ENCODE measurements at places on chromosomes 2 and 18.

GRCh38 chr2:30656079-30656478 is 151.2 kb downstream of the CAPN13 start:
- no peak for DNase-seq

DNA sequence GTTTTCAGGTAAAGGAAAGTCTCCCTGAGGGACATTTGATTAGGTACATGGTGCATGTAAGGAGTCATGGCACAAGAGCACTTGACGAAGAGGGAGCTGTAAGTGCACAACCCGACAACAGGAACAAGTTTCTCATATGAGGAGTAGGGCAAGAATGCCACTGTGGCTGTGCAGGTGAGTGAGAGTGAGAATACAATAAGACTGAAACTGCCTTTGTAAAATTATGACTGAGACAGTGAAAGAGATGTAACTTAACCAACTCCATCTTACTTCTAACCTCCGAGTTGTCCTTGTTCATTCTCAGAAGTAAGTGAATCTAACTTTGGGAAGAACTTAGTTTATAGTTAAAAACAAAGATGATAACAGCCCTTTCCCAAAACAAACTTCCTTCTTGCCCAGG is 1025.8 kb upstream of the CNTNAP5 start:
- DNase-seq = no peak

- DNase-seq = no peak
Observed at GRCh38 chr2:109220860-109221259, 91.9 kb downstream of the SH3RF3 start.

DNA sequence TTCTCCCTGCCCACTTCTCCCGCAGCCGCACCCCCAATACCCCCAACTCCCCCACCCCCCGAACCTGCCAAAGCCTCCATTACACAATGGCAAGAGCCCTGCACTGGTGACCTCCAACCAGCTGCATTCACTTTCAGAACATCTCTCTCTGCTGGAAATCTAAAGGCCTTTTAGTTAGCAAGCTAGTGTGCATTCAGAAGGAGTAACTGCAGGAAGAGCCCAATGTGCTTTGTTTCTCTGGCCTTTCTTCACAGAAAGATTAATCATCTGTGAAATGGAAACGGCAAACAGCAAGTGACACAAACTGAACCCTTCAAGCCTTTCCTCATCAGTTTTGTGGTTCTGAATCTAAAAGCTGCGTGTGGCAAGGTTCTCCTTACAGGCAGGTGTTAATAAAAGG is 124.2 kb downstream of the OLA1 start:
- DNase-seq = no peak

- DNase-seq = no peak
Observed at GRCh38 chr2:172350839-172351479, 76.4 kb upstream of the ITGA6 start.

GRCh38 chr2:76415821-76416220 is 705.1 kb upstream of the GCFC2 start:
- DNase-seq = no peak

DNA sequence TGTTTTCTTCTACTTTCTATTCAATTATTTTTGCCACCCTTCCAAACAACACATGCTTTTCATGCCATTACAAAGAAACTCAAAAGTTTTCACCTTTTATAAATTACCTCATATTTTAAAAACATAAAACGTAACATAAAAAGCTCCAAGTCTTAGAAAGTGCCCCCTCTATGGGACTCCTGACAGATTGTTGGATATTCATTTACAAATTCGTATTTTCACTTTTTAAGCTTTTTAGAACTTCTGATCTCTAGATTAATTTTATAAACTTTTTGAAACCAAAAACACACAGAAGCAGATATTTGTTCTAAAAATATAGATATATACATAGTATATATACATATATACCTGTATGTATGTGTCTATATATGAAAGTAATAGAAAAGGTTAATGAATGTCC is 1.5 kb downstream of the COL5A2 start:
- no peak for DNase-seq

DNA sequence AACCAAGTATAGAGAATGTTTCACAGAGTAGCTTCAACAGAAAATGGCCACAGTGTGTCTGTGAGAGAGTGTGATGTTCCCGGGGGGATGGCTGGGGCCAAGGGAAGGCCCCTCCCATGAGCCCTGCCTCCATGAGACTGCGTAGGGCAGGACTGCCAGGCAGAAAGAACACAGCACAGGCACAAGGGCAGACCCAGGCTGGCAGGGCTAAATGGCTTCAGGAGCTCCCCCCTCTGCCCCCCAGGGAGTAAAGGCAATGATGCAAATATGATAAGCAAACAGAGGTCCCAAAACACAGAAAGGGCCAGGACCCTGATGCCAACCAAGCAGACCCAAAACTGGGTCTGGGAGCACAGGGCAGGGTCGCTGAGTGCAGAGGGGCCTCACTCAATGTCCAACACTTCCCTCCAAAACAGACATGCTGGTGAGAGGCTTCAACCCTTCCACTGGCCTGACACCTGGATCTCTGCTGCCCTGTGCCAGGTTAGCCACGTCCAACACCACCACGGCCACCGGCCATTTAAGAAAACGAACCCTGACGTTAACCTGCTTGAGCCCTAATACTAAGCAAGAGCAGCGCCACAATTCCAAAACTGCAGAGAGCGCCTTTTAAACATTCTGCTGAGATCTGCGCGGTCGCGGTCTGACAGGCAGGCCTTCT is 90.3 kb downstream of the HDAC4 start:
- no peak for DNase-seq

GRCh38 chr2:43129676-43130547 is 96.5 kb downstream of the ZFP36L2 start:
- peak; percentile 51 for DNase-seq

DNA sequence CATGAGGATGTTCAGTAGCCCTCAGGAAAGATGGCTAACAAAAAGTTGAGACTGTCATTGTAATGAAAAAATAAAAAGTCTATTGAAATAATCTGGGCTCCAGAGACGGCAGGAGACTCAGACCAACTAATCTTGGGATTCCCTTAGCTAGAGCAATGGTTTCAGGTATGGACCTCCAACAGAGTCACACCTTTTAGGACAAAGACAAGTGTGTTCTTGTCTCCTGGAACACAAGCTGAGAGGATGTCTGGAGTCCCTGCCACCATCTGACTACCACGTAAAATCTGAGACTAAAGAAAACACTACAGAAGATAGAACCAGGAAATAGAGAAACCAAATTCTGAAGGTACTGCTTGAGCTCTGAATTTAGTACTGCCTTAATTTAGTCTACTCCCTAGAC is 103.3 kb upstream of the RBBP8 start:
- no peak for DNase-seq

DNA sequence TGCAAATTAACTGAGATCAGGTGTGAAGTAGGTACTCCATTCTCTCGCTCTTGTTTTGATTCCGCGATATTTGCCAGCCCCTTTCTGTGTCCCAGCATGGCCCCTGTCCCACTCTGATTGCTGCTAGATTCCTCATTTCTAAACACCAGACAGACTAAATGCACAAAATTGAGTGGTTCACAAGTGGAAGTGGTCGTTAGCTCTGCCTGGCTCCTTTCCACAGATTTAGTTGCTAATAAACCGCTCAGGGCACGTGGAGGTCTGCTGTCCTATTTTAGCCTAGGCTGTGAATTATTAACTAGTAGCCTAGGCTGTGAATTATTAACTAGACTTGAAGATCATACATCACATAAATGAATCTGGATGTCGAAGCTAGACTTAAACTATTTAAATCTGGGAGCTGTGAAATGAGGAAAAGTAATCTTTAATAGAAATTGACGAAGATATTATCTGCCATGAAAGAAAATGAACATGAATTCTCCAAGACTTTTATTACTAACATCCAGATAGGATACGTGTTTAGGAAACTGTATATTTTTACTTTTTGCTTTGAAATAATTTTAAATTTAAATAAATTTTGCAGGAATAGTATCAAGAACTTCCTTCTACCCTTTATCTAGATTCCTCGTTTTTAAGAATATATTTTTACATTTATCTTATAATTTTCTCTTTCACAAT is 3.7 kb downstream of the IL1RL2 start:
- no peak for DNase-seq

GRCh38 chr2:217654168-217654567 is 348.6 kb downstream of the TNS1 start:
- no peak for DNase-seq

DNA sequence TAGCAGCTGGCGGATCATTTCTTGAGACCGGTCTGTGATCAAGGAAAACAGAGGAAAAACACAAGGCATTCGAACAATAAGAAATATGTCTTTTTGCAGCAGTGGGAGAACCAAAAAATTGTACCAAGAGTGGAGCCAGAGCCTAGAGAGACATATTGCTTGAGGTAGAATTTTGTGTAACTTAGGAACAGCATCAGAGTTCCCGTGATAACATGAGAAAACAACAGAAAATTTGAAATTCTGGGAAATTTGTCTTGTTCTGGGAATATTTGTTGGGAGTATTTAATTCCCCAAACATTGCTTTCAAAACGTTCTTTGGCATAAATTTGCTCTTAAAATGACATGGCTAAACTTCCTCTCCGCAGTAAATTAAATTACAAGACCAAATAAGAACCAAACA is 267.5 kb downstream of the GPD2 start:
- DNase-seq = no peak

DNA sequence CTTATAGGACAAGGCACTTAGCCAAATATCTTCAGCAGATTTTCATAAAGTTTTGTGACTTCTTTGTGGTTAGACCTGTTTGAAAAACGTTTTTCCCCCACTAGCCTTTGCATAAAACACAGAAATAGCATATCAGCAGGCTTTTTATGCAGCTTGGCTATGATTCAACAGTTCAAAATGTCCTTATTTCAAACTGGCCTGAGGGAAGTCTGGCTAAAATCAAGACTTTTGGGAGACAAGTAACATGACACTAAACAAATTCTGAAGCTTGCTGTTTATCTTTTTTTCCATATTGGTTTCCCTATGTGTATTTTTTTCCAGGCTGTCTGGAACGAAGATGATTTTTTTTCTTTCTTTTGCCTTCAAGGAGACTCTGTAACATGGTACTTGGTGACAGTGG is 95.1 kb upstream of the L3MBTL4 start:
- no peak for DNase-seq

DNA sequence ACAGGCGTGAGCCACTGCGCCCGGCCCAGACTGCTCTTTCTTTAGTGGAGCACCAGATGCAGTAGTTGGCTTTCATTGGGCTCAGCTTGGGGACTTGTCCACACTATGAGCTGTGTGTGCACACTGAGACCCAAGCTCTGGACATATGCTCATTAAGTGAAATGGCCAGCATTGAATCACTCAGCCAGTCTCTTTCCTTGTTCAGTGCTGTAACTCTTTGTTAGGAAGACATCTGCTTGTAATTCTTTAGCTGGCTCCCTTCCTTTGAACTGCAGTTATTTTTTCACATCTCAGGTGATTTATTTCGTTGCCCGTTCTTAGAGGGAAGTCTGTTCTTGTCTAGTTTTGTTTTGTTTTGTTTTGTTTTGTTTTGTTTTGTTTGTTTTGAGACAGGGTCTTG is 70.5 kb downstream of the CAB39 start:
- no peak for DNase-seq

- DNase-seq = no peak
Observed at GRCh38 chr18:7456376-7456775, 110.7 kb upstream of the PTPRM start.

GRCh38 chr2:62410926-62411456 is 95.0 kb downstream of the TMEM17 start:
- DNase-seq = no peak

- DNase-seq = no peak
Observed at GRCh38 chr2:158214431-158214830, 112.8 kb downstream of the UPP2 start.

GRCh38 chr2:69166812-69167468 is 154.0 kb downstream of the ANTXR1 start:
- DNase-seq = no peak

GRCh38 chr18:10927286-10927992 is 221.9 kb downstream of the PIEZO2 start:
- no peak for DNase-seq

DNA sequence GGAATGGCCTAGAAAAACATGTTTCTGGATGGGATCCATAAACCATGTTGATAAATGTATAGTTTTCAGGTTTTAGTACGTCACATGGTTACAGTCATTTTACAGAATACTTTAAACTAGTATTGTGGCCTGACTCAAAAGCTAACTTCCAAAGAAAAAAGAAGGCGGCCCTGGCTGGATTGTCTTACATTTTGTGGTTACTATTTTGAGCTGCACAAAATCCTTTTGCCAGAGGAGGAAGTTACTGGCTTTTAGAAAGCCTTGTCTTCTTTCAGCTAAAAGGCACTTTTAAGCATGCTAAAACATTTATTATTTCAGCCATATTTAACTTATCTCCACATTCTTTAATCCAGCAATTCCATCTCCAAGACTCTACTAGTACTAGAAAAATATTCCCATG is 227.9 kb downstream of the CDH2 start:
- no peak for DNase-seq

GRCh38 chr18:70072678-70073077 is 125.0 kb upstream of the CD226 start:
- DNase-seq = no peak

GRCh38 chr2:188292348-188293239 is 920 bp downstream of the GULP1 start:
- DNase-seq = no peak

DNA sequence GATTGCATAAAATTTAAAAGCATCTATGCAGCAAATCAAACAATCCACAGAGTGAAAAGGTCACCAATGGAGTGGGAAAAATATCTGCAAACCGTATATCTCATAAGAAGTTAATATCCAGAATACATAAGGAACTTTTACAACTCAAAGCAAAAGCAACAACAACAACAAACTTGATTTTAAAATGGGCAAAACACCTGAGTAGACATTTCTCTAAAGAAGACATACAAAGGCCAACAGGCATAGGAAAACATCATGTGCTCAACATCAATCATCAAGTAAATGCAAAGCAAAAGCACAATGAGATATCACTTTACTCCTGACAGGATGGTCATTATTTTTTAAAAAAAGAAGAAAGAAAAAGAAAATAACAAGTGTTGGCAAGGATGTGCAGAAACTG is 38.1 kb downstream of the TMEM247 start:
- DNase-seq = no peak

- DNase-seq = no peak
Observed at GRCh38 chr2:216339456-216340279, 32.6 kb downstream of the MARCHF4 start.

GRCh38 chr18:7688580-7688979 is 121.5 kb downstream of the PTPRM start:
- no peak for DNase-seq

DNA sequence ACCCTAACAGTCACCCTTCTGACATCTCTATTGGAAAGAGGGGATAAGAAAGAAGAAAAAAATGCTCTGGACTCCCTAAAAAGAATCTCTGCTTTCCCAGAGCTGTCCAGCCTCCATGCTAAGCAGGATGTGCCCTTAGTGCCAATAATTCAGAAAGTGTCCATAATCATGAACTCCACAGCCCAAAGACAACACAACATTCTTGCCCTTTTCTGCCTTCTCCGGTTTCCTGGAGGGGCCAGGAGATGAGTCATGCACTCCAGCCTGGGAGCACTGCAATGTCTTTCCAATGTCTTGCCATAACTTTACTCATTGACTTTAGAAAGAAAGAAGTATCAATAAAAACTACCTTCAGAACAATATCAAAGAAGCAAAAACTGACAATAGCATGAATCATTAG is 44.0 kb downstream of the KLF7 start:
- DNase-seq = no peak

Data from stimulated activated naive B cell treated with anti-CD40 and anti-IgM and Interleukin-4, amounts not matched to agents 10 μg/mL and 1 μg/mL and 100 μg/mL, for 72 hours (primary cell).